ENCODE measurements at places on chromosomes 5 and 9.

- DNase-seq = no peak
Measured at GRCh38 chr5:149379177-149379761, at the start of gene IL17B. Gene IL17B (minus strand): TSS chr5:149379292. CDS start chr5:149379225, 67 bp downstream.

- no peak for DNase-seq
Measured at GRCh38 chr5:114184006-114184405, 177.9 kb upstream of the KCNN2 start.

DNA sequence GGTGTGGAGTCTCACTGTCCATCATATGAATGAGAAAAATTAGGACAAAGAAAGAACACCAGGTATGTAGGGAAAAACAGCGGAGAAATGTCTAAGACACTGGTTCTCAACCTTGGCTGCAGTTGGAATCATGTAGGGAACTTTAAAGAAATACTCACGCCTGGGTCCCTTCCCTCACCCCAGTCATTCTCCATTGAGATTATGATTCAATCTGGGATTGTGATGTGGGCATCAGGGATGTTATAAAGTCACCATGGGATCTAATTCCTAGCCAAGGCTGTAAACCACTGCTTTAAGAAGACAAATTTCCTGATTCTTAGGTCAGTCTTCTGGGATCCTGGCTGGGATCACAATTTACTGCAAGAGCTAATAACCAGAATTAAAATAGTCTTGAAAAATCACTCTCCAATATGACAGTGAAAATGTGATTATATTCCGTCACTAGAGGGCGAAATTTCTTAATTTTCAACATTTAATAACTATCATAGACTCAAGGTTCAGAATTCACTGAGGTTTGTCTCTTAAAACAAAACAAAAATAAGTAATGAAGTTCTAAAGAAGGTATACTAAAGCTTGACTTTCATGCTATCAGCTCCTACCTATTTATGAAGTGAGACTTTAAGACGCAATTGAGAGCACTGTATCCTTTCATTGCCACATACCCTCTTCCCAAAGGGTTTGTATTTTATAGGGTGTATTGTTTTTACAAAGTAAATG, 60.5 kb downstream of the GLDC start:
- DNase-seq = no peak

DNA sequence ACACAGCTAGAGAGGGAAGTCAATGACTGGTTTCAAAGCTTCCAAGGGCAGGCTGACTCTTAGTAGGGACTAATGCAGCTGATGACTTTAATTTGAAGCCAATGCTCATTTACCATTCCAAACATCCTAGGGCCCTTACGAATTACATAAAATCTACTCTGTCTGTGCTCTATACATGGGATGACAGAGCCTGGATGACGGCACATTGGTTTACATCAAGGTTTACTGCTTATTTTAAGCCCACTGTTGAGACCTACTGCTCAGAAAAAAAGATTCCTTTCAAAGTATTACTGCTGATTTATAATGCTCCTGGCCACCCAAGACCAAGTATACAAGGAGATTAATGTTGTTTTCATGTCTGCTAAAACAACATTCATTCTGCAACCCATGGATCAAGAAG, 74.1 kb downstream of the DAP start:
- no peak for DNase-seq

DNA sequence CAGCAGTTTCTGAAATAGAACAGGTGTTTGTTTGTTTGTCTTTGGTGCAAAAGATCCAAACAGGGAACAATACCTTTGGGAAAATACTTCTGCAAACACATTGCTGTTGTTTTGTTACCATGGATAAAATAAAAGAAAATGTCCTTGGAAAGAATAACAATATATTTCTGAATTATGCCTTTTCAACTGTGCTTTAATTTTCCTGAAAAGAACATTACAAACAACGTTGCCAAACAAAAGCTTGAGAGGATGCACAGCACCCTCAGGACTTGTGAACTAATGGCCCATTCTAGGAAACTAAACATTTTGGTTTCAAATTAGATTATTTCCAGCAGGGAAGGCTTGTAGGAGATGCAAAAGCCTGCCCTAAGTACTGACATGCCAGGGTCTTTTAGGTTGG, 967.2 kb downstream of the TLE4 start:
- no peak for DNase-seq

GRCh38 chr5:126422994-126423788, at the start of gene GRAMD2B:
Gene GRAMD2B (plus strand): TSS chr5:126423409. CDS start chr5:126423607, 198 bp downstream.
- peak; percentile 10 for DNase-seq

GRCh38 chr5:14036947-14037346, 92.5 kb upstream of the DNAH5 start:
- no peak for DNase-seq

GRCh38 chr9:112020680-112021596, 124.3 kb downstream of the UGCG start:
- no peak for DNase-seq

GRCh38 chr5:90558344-90559192, at the start of gene ADGRV1:
Gene ADGRV1 (plus strand): TSS chr5:90558797. CDS start chr5:90558896, 99 bp downstream.
- DNase-seq = peak; percentile 85

- DNase-seq = no peak
Measured at GRCh38 chr5:128252196-128252595, 168.6 kb downstream of the SLC12A2 start.

DNA sequence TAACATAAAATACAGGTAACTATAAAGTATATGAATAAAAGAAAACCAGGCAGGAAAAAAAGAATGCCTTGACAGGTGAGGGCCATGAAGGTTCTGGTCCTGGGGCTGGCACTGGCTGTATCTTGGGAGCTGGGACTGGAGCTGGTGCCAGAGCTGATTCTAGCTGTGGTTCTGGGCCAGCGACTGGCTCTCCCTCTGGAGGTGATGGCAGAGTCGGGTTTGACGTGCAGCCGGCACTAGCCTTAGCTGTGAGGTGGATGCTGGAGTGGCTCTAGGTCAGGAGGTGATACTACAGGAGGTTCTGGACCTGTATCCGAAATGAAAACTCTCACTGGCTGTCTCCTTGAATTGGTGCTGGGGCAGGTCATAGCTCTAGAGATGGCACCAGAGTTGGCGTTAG, 22.3 kb downstream of the OBP2B start:
- no peak for DNase-seq

DNA sequence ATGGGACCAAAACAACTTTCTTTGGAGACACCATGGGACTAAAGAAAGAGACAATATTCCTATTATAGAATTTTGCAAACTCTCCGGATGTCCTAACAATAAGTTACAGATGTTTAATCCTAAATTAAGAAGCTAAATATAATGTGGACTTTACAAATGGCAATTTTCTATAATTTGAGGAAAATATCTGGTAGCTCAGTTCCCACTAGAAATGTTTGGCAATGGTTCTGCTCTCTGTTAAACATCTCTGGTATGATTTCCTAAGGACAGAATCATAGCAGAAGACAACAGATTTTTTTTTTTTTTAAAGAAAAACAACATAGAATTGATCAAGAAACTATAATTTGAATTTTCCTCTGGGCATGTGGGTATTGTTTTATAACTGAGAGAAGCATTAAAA, 232.8 kb downstream of the ENC1 start:
- DNase-seq = no peak

DNA sequence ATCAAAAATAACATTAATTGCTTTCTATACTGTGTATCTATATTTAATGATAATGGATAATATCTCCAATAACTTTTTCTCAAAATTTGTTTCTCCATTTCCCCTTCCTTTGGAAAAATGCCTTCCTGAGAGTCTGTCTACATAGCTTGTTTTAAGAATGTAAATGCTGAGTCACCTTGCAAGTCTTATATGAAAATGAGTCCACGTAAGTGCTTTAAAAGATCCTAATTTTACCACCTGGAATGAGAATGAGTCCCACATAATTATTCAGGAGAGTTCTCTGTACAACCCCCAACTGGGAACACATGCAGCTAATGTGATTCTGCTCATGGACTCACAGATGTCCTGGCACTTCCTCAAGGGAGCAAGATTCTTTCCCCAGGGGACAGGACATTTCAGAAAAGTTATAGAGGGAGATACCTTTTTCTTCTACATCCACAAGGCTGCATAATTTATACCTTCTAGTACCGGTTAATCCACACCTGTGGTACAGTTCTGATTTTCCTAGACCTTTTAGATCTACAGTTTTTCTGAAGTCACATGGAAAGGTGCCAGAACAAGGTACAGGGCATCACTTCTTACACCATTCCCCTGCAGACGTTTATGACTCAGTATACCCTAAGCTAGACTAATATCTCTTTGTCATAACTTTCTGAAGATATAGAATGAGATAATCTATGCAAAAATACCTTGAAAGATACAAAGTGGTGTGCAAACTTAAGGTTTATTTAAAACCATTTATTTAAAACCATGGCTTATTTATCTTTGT, 314.1 kb downstream of the CETN3 start:
- no peak for DNase-seq

DNA sequence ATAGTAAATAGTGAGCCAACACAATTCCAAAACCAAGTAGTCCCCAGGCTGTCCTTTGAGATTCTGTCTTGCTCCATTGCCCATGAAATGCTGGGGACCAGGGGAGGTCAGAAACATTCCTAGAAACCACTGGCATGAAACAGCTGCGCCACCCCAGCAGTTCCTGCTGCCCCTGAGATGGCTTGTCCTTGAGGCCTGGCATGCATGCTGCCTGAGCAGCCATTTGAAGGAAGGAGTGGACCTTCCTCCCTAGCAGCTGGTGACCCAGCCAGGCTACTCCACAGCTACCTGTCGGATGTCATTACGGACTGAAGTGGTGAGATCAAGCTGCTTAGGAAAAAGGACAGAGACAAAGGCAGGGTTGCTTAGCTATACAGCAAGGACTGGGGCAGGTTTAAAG, 260.6 kb downstream of the DENND1A start:
- no peak for DNase-seq

DNA sequence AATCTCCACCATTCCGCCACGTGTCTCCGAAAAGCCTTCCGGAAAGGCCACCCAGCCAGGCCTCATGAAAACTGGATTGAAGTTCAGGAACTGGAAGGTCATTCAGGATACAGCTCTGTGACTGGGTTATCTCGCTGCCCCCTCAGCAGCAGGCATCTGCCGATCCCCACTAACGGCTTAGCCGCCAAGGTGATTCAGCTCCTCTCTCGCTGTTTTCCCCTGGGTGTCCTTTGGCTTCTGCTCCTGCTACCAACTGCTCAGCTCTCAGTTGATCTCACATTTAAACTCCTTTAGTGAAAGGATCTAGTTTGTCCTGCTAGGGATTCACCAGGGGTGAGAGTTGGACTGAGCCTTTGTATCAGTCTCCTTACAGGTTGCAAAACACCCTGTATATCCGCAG, 2.2 kb upstream of the GDNF start:
- no peak for DNase-seq

DNA sequence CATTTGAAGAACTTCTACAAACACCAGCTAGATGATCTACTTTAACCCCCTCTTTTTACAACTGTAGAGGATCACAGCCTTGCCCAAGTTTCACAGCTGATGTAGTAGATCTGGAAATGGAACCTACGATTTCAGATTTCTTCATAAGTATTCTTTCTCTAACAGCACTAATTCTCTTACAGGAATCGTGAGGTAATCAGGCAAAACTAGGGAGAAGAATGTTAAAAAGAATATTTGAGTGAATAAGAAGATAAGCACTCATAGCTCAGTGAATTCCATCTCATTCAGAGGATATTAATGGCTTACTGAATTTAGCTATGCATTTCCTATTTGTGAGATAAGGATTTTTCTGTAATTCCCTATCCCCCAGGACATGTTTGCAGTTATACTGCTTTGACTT, 42.1 kb downstream of the NADK2 start:
- DNase-seq = no peak

DNA sequence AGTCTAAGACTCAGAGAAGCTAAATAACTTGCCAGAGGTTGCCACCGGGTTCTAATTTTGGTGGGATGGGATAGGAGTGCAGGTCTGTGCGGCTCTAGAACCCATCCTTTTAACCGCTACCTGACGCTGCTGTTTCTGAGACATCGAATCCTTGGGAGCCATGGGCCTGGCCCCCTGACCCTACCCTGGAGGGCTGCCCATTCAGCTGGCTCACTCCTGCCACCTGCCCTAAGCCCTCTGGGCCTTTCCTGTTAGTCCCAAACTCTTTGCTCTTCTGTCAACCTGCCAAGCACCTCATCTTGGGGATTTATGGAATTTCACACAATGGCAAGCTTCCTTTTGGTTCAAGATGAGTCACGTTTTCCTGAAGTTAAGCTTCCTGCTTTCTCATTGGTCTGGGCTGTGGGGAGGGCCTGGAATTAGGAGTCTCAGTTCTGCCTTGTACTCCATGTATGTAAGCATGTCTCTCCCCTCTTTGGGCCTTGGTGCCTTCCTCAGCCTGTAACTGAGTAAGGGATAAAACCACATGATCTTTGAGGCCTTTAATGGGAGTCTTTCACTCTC, 26.6 kb downstream of the ENHO start:
- no peak for DNase-seq

GRCh38 chr9:3931058-3931457, 368.8 kb downstream of the GLIS3 start:
- DNase-seq = no peak

GRCh38 chr9:4762886-4763541, 22.0 kb upstream of the AK3 start:
- no peak for DNase-seq

- no peak for DNase-seq
Measured at GRCh38 chr9:33263131-33264002, 1.1 kb downstream of the BAG1 start.

GRCh38 chr5:32258424-32258823, 54.3 kb downstream of the MTMR12 start:
- no peak for DNase-seq

GRCh38 chr5:16457451-16457850, 8.1 kb downstream of the ZNF622 start:
- DNase-seq = no peak

- DNase-seq = peak; percentile 71
Measured at GRCh38 chr5:150486402-150487198, 21.3 kb upstream of the NDST1 start.

DNA sequence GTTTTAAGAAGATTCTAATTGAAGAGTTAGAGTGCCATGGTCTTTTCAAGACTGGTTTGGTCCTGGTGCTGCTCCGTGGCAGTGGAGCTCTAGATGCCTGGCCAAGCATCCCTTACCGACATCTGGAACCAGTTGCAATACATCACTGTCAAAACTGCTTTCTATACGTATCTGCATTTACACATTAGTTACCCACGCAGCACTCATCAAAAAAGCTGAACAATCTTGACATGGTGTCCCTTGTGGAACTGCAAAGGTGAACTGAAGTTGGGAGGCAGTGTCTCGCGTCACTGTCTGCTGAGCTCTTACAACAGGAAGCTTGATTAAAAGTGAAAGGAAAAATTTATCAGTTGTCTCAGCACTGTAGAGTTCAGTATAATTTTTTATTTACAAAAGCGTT, 82.6 kb downstream of the PBX3 start:
- DNase-seq = no peak

DNA sequence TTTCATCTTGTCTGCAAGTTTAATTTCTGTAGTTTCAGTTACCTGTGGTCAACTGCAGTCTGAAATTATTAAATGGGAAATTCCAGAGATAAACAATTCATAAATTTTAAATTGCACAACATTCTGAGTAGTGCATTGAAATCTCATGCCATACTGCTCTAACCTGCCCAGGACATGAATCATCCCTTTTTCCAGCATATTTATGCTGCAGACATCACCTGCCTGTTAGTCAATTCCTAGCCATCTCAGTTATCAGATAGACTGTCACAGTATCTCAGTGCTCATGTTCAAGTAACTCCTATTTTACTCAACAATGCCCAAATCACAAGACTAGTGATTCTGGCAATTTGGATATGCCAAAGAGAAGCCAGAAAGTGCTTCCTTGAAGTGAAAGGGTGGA, 223.0 kb upstream of the GRIA1 start:
- DNase-seq = no peak
